ENCODE measurements at places on chromosomes 2 and 18.
A peak's percentile ranks its signal among the peaks of the same experiment; 100 is the strongest.

DNA sequence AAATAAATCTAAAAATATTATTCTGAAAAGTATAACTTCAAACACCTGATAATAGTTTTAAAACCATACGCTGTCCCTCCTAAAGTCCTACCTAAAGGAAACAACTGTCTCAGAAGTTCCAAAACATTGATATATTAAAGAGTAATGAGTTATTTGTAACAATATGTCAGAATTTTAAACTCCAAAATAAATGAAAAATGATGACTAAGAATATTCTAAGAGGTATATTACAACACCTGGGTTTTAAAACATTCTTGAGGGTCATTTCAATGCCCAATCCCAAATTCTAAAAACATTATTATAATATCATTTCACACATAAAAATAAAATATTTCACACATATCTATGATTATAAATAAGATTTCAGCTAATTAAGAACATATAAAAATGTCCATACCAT, 20.2 kb downstream of the KIDINS220 start:
- DNase-seq, result no peak

DNA sequence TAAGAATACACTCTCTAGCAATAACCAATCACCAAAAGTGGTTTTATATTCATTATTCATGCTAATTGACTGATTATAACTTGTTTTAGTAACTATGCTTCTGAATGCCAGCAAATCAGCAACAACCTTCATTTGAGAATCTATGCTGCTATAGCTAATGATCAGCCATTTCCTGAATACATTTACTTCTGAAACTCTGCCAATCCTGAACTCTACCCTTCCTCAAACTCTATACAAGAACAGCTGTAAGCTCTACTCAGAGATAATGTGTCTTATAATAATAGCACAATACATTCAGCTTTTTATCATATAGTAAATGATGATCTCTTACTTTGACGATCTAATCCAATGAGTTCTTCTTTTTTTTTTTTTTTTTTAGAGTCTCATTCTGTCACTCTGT, 85.7 kb upstream of the EPAS1 start:
- no peak for DNase-seq

GRCh38 chr2:196219671-196220070, 48.3 kb upstream of the STK17B start:
- no peak for DNase-seq

GRCh38 chr2:44291281-44292248, 16.3 kb downstream of the SLC3A1 start:
- no peak for DNase-seq

- peak; percentile 58 for DNase-seq
Measured at GRCh38 chr2:30862054-30862651, 54.9 kb upstream of the CAPN13 start.

DNA sequence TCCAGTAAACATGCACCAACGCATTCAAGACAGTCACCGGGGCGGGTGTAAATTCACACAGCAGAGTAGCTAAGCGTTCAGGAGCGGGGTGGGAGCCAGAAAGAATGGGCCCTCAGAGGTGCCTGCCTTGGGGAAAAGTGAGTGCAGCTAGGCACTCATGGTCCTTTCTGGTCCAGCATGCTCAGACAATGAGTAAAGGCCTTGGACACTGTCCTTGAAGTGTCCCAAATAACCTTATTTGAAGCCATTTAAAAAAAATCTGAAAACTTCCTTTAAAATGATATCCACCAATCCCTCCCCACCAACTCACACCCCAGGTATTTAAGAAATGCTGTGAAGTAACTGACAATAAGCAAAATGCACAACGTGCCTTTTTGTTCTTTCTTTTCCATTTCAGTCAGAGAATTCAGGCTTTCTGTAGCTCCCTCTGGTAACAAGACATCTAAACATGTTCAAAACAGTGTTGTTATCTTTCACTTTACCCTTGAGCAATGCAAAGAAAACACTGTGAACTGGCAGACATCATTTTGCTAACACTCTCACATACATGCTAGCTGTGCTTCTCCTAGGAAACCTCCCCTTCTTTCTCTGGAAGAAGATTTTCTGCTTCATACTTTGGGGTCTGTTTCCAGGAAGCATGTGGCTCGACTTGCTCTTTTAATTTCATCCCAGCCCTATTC, 445.1 kb upstream of the SPRED2 start:
- no peak for DNase-seq

DNA sequence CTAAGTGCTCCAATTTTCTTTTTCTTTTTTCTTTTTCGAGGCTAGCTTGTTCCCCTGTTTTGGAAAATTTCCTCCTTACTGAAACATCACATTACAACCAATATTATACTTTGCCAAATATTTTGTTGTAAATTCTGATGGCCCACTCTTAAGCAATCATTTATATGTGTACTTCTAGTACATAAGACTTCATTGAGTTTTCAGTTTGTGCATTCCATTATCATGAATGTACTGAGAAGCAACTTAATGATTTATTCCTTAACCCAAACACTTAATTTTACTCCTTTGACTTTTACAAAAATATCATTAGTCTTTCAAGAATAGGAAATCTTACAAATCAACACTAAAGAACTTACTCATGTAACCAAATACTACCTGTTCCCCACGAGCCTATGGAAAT, 242.4 kb downstream of the ARHGAP15 start:
- DNase-seq, result no peak

DNA sequence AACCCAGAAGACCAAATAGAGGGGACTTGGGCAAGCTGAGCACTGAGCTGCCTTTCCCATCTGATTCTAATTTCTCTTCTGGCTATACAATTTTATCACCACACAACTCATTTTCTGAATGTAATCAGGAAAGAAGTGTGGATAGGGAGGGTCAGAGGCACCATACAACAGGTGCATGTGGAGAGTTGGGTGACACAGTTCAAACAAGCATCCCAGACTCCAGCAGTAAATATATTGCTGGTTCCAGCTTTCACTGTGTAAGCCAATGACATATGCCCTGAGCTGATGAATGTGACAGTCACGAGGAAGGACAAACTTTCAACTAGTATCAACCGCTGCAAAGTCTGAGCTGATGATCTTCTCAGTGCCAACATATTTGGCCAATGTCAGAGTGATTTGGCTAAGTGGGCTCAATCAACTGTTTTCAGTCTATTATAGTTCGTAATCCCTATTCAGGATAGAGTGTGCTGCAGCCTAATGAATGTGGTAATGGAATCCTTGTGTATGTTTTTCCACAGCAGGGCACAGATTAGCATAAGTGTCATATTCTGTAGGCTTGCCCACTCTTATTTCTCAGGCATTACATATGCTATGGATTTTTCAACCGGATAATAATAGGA, 109.9 kb upstream of the MEIS1 start:
- DNase-seq, result no peak

All from CD4-positive, alpha-beta T cell treated with Interleukin-17A for 1 hour (primary cell).